ENCODE measurements at places on chromosomes 12 and 14.

- DNase-seq: no peak
Measured at GRCh38 chr14:95292660-95293425, 26.9 kb downstream of the CLMN start.

GRCh38 chr14:95037273-95037672 is 120.1 kb downstream of the DICER1 start:
- DNase-seq: no peak

- DNase-seq: no peak
Measured at GRCh38 chr12:132597333-132598316, 12.8 kb downstream of the LRCOL1 start.

GRCh38 chr12:101714877-101715444 is 17.5 kb downstream of the CHPT1 start:
- no peak for DNase-seq

DNA sequence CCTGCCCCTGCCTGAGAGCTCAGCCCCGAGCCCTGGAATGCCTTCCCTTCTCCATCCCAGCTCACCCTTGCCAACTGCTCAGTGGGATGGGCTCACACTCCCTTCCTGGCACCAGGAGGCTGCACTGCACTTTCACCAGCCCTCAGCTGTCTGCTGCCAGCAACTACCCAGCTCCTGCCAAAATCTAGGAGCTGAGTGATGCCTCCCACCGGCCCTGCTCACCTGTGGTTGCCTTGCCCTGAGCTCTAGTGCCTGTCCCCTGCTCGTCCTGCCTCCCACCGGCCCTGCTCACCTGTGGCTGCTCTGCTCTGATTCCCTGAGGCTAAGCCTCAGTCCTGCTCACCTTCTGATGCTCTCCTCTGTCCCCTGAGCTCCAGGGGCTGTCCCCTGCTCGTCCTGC is 119.8 kb downstream of the TMEM121 start:
- no peak for DNase-seq

DNA sequence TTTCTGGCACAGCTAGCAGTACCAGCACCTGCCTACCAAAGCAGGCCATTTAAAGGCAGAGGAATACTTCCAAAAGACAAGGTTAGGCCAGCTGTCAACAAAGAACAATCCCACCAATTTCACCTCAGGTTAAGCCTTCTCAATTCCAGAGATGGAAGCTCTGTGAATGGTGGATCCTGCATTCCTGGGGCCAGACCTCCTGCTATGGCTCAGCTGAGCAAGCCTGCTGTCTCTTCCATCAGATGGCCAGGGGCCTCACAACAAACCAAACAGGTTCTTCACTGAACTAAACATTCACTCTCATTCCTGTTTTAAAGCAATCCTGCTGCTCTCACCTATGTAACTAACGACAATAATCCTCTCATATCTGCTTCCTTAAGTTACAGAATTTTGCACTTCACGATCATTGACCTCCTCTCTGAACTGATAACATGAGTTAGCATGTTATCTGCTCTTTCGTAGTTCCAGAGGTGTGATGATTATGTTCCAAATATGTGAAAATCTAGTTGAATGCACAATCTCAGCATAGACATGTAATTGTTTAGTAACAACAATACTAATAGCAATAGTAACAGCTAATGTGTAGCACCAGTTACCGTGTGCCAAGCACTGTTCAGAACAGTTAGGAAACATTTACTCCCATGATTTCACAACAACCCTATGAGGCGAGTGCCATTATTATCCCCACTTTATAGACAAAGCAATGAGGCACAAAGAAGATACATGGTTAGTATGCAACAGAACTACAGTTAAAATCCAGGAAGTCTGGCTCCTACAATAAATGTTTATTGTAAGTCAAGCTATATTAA is 73.2 kb downstream of the SLC2A13 start:
- no peak for DNase-seq

DNA sequence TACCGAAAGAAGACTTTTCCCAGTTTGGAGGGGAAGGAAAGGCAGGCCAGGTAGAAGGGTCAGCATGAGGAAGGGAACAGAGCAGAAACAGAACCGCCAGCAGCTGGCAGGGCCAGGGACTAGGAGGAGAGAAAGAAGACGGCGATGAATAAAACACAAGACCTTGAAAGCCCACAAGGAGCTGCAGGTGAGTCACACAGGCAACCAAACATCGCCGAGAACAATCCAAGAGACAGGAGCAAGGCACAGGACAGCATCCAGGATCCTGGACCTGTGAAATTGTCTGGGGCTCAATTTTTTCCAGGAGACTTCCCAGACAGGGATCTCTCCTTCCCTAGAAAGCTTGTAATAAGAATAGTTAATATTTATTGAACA is 47.3 kb downstream of the NUAK1 start:
- no peak for DNase-seq

DNA sequence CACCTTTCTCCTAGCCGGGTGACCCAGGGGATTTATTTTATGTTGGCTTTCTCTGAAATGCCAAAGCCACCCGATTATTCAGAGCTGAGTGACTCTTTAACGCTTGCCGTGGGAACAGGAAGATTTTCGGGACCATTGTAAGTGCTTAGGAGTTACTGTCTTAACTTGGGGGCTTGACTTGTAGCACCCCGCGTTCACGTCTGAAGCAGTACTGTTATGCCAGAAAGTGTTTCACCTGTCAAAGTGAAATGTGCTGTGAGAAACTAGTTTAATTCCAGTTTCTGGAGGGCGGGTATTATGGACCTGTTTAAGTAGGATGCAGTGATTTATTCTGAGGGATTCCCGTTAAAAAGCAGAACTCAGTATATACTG is 218 bp downstream of the LYSET start:
- DNase-seq: no peak

GRCh38 chr14:70094631-70095030 is 94.1 kb downstream of the SLC8A3 start:
- no peak for DNase-seq

DNA sequence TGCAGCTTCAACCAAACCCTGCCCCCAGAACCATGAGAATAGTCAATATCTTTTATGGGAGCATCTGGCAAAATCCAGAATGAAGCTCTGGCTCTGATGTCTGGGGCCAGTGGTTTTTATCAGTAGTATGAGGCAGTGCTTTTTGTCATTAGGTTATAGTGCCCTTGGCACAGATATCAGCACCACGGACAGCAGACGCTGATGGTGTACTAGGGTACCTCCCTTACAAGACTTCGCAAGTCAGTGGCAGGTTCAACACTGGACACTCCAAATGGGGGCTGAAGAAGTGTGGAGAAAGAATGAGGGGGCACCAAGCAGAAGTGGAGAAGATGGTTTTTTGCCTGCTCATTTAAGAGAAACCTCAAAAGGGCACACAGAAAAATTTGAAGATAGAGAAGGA is 68.2 kb upstream of the E2F7 start:
- no peak for DNase-seq

- no peak for DNase-seq
Measured at GRCh38 chr12:32120419-32120818, 13.8 kb downstream of the BICD1 start.

DNA sequence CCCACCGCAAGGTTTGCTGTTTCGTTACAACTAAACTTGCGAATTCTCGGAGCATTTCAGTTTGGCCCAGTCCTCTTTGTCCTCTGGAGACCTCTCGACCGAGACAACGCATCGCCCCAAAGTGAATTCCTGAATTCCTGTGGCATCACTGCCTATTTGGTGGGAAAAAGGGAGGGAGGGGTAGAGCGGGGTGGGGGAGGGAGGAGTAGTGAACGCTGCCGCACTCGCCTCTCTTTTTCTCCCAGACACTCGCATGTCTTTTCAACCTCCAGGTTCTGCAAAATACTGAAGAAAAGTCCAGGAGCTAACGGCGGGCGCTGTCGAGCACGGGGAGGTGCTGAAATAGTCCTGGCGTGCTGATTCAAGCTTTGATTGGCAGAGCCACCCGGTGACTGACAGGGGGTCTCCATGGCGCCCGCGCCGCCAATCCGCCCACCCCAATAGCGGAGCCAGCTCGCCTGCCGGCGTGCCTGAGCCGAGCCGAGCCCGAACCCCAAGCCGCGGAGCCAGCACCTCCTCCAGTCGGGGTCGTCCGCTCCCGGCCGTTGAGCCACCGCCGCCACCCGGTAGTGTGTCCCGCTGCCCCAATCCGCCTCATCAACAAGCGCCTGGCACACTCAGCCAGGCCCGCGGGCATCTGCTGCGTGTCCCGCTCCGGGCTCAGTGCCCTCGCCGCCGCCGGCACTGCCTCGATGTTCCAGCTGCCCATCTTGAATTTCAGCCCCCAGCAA is at the start of gene SIX6:
TSS of gene SIX6 (plus strand) at position 440 of the 731 bp plus-strand sequence. CDS start at position 693, 253 bp downstream.
- peak; percentile 85 for DNase-seq

GRCh38 chr12:53739214-53740129 is 12.2 kb upstream of the CALCOCO1 start:
- DNase-seq: no peak

GRCh38 chr12:121009741-121010140 is 6.5 kb downstream of the C12orf43 start:
- peak; percentile 37 for DNase-seq

DNA sequence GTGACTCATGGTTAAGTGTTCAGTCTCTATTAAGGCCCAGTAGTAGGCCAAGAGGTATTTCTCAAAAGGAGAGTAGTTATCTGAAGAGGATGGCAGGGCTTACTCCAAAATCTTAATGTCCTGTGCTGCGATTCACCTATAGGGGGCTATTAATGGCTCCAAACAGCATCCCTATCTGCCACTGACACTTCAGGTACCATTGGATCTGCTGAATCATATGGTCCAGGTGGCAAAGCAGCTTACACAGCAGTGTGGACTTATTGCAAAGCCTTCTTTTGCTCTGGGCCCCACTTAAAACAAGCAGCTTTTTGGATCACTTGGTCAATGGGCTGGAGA is 60.8 kb upstream of the ATP2B1 start:
- DNase-seq: peak; percentile 59

GRCh38 chr12:54215989-54216796 is 27.4 kb upstream of the SMUG1 start:
- DNase-seq: no peak

DNA sequence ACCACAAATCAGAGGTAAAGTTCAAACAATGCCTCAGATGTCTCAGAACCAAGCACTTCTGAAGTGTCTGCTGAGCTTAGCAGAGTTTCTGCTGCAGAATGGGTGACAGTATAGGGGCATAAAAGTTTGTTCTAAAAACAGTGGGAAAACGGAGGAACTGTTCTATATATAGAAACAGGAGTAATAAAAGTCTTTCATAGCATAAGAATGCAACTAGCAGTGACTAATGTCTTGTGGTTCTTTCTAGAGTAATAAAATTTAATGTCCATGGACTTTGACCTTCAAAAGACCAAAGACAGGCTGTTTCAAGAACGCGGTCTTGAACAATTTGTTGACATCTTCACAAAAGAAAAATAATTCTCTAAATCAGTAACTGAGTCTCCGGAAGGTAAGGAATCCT is 107.5 kb upstream of the FAR2 start:
- DNase-seq: no peak

DNA sequence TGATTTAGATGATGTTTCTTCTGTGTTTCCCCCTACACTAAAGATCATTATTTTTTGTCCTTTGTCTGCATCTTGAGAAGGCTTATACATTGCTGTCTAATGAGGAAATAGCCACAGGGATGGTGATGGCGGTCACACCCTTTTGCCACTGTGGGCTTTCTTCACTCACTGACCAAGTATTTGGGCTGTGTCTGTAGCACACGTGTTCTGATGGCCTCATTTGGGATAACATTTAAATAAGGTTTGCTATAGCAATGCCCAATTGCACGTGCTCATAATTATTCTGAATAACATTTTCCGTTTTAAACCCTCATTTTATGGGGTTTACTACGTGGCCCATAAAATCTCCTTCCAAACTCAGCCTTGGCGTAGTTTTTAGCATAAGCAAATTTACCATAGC is 230.3 kb upstream of the PRICKLE1 start:
- no peak for DNase-seq

DNA sequence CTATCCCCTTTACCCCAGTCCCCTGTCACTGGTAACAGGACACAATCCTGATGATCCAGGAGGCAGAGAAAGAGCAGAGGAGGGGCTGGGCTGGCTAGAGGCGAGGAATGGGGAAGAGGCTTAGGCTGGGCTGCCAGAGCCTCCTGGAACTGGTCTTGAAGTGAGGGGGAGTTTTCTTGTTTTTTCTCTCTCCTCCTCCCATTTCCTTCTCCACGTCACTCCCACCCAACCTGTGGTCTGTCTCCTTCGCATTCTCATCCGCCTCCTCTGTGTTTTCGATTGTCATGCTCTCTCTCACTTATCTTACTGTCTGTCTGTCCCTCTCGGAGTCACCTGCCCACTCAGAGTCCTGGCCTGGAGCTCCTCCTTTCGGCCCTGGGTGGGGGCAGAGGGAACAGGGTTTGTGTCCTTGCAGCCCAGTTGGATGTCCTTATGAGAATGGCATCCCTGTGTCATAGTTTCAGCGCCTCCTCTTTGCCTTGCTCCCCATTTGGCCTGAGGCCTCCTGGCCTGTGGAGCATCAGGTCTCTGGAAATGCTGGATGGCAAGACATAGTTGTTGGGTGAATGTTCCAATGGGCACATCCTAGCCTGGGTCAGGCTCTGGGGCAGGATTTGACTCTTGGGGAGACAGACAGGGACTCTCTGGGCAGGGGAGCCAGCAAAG is 3.4 kb upstream of the KRT80 start:
- no peak for DNase-seq

DNA sequence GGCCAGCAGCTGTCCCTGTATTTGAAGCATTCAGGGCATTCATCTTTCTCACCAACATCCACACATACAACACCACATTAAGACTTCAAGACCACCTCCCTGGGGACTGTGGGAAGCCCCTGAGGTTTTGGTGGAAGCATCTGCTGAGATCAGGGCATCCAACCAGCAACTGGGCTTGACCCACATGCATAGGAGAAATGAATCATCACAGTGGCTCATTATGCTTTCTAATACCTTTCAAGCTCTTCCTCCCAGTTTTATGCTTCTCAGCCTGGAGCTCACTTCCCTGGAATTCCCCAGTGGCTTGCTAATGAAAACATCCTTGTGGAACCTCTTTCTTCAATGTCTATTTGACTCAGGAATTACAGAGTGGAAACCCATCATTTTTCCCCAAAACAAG is 21.4 kb upstream of the CMKLR1 start:
- no peak for DNase-seq

DNA sequence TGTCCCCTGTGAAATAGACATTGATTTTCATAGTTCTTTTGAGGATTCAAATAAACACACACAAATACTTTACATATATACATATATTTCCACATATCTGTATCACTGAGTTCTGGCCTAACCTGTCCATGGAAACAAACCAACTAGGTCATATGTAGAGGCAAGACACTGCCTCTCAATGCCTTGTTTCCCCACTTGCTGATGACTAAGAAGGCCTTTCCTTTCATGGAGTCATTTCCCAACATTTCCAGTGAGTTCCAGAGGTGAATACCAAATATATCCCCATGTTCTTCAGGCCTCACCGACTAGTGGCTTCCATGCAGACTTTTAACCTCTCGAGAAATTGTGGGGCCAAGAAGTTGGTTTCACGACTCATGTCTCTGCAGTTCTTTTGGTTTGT is 120.8 kb downstream of the DNAI7 start:
- DNase-seq: no peak

DNA sequence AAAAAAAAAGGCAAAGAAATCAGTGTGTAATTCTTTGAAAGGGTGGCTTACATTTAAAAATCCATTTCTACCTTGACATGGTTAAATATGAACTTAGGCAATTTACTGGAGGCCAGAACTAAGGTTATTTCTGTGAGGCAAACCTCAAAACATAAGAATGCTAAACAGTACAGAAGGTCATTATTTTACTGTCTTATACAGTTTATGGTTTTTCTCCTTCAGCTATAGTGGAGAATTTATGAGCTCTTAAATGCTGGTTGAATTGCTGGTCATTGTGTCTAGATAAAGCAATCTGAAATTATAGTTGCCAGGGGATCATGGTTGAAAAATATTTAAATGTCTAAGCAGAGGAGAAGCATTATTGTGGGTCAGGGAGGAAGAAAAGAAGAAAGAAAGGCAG is 70.5 kb downstream of the TRIM9 start:
- DNase-seq: no peak

GRCh38 chr14:55976219-55976618 is 142.0 kb upstream of the PELI2 start:
- no peak for DNase-seq

Measured in NCI-H524 (cell line).